CD4-positive, alpha-beta T cell treated with Interleukin-6 at 100 ng/mL for 8 hours (primary cell): ENCODE measurements at places on chromosomes 5 and 9.

- DNase-seq, result no peak
These were observed 374.8 kb downstream of the KIAA0825 start for GRCh38 chr5:94243612-94244011.

- DNase-seq, result no peak
These were observed 3.9 kb downstream of the AMACR start for GRCh38 chr5:34003941-34004340.

DNA sequence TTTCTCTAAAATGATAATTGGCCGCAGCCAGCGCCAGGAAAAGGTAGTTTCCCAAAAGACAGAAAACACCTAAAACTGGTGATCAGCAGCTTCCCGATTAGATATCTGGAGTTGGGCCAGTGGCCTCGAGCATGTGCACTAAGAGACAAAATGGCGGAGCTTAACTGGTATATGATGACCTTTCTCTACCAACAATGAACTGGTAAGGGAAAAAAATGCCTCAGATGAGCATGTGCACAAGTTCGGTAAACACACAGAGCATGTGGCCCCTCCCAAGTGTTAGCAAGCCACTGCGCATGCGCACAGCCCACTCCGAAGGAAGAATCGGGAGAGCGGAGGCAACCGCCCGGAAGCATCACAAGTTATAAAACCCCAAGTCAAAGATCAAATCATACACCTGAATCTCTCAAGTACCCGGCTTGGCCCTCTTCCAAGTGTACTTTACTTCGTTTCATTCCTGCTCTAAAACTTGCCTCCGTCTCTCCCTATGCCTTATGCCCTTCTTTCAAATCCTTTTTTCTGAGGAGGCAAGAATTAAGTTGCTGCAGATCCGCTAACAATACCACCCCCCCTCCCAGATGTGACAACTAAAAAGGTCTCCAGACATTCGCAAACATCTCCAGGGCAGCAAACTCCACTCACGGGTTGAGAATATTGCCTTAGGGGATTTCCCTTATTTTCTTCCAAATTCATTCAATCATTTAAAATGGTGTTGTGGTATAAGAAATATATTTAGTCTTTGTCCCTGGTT is 15.0 kb upstream of the PTBP3 start:
- DNase-seq, result peak; percentile 78

DNA sequence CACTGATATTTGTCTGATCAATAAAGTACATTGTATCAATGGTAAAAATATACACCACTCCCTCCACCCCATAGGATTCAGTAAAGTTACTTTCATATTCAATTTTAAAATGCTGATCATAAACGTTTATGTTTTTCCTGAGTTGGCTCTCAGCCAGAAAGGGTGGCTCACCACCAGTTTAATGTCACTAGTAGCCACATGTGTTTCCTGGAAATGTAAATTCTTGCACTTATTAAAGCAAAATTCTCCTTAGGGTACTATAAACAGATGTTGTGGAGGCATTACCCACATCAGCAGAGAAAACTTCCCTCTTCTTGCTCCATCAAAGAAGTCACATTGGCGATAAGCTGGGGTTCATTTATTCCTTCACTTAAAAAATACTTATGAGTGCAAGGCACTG is 210.3 kb downstream of the SREK1 start:
- DNase-seq, result no peak

DNA sequence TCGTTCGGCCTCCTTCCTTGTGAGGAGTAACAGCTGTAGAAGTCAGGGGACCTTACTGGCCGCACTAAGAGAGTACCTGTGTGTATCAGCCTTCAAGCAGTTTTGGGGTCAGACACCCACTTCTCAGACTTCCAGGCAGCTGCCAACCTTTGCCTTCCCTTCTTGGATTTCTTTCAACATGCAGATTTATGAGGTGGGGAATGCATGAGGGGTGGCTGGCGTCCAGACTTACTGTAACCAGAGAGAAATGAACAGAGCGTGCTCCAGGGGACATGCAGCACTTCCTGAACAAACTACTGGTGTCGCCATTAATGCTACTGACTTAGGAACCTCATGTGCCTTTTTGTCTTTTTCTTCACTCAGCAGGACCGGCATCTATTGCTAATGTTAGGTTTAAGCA is 46.7 kb downstream of the INSYN2B start:
- no peak for DNase-seq

- DNase-seq, result no peak
These were observed 103.2 kb upstream of the SPATA31D4 start for GRCh38 chr9:81824802-81825730.

DNA sequence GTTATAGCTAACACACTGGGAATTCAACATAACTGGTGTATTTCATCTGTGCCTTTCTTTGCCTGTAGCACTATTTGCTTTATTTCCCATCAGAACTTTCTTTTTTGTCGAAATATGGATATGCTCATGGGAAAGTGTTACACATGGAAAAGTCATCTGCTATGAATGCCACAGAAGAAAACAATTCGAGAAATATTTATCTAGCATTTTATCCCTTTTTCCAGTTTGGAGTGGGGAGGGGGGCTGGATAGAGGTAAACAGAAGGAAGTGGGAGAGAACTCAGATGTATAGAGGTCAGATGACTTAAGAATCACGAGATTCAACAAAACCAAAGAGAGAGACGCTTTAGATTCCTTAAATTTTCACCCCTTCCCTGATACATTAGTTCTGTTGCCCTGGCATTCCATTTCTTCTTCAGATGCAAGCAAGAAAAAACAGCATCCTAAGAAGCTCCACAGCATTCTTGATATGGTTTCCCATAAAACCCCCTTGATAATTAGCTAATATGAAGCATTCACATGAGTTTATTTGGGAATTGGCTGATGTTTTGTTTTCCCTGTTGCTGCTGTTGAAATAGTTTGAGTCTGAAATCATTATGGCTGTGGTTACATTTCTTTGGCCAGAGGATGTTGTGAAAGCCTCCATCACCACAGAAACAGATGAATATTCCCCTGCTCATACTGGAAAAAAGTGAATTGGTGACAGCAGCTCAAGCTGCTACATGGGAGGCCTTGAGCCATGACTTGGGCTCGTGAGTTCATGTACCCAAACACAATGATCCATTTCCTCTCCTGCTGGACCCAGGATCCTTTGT is 335.8 kb upstream of the DAB2 start:
- DNase-seq, result no peak

GRCh38 chr5:87850843-87851242 is 417.8 kb downstream of the TMEM161B start:
- no peak for DNase-seq

DNA sequence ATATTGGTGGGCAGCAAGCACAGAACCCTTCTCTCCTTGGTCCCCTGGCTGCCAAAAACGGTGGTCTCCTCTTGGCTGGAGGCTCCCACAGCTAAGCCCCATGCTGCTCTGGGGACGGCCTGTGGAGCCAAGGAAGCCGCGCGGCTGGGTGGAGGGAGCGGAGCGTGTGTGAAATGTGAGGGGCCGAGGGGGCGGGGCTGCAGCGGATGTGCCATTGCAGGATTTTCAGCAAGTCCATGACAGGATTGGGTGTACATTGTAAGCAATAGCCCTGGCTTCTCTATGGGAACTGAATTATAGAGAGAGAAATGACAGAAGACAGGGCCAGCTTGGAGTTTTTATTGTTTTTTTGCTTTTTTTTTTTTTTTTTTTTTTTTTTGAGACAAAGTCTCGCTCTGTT is 336.5 kb downstream of the DIRAS2 start:
- no peak for DNase-seq

- no peak for DNase-seq
These were observed 2195.7 kb upstream of the C9orf72 start for GRCh38 chr9:29769019-29769418.

DNA sequence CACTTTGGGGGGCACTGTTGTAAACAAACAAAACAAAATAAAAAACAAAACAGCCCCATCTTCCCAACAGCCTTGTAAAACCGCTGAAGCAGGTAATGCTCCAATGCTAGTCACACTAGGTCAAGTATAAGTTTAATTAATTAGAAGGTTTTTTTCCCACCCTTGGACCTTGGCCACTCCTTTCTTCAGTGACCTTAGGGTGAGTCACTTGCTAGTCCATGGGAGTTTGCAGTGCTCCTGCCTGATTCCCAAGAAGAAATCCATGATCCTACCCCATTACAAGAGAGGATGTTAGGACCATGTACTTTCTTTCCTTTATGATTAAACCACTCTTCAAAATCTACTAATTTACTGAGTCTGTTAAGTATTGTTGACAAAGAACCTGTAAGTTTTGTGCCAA is 192.2 kb upstream of the CDKN2B start:
- DNase-seq, result no peak

DNA sequence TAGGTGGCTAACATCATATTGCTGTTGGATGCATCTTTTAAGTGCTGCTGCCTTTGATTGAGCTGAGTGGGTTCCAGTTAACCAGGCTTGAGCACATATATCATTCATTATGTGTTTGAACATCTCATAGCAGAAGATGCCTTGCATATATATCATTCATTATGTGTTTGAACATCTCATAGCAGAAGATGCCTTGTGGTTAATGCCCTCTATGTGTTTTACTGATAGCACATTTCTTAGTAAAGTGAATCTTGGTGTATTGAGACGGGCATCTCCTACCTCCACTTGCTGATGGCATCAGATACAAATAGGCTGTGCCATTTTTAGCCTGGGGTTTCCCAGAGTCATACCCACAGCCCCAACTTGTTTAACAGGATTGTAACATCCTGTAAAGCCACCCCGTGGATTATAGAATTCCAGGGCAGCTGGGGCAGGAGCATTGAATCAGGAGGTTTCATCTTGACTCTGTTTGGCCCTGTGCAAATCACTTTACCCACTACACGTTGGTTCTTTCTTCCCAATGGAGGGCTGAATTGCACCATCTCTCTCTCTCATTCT is 26.5 kb downstream of the MTAP start:
- no peak for DNase-seq

- DNase-seq, result no peak
These were observed 246.8 kb upstream of the IRX1 start for GRCh38 chr5:3348576-3349535.

- peak; percentile 37 for DNase-seq
These were observed 13.4 kb upstream of the TNIP1 start for GRCh38 chr5:151094030-151094851.

DNA sequence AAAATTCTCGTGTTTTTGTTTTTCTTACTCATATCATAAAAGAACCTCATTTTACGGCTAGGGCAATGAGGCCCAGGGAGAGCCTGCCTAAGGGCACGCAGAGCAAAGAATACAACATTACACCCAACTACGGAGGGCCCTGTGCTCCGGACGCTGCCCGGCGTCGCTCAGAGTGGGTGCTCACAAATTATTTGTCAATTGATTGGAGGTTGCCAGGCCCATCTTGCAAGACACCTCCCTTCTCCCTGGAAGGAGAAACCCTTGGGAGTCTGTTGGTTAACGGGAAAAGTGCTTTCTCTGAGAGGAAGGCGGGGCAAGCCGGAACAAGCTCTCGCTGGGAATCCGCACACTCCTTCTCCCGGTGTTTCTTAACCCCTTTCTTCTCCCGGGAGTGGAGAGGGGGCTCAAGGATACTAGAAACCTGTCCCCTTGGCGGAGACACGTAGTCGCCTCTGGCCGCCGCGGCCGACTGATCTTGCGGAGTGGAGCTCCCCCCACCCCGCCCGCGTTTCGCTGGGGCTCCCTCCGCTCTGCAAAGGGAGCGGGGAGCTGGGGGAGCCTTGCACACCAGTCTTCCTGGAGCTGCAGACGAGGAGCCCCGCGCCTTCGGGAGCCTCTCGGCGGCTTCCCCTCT is 599.3 kb upstream of the SGCD start:
- DNase-seq, result no peak

- DNase-seq, result no peak
These were observed 234.8 kb downstream of the AUH start for GRCh38 chr9:91126761-91127445.

GRCh38 chr9:129027685-129028191 is 393 bp downstream of the SH3GLB2 start:
- DNase-seq, result peak; percentile 74

- DNase-seq, result no peak
These were observed 61.8 kb upstream of the BARHL1 start for GRCh38 chr9:132520612-132521011.

DNA sequence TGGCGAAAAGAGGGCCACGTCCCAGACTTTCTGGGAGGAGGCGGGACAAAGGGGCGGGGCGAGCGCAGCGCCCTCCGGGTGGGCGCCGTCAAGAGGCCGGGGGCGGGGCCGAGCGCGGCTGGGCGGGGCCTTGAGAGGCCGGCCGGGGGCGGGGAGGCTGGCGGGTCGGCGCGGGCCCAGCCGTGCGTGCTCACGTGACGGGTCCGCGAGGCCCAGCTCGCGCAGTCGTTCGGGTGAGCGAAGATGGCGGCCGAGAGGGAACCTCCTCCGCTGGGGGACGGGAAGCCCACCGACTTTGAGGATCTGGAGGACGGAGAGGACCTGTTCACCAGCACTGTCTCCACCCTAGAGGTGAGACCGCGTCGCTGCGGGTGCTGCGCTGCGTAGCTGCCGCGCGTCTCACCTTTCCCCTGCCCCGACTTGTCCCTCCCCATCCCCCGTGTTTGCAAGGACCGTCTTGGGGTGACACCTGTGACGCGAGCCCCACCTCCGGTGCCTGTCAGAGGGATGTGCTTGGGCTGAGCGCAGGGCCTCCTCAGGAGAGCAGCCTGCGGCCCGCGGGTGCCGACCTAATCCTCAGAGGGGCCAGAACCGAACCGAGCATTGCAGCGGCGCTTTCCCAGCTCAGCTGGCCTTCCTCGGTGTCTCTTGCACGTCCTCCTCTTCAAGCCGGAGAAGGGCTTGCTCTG is at the start of gene SNX2:
Gene SNX2 (plus strand): TSS at position 220 of the 689 bp plus-strand sequence. CDS start 24 bp downstream, at position 244.
- peak; percentile 84 for DNase-seq

GRCh38 chr9:35910613-35911359 is 1.5 kb downstream of the SPAAR start:
- DNase-seq, result peak; percentile 56

- no peak for DNase-seq
These were observed at the start of gene GOLM1 for GRCh38 chr9:86098824-86099700. TSS of gene GOLM1 (minus strand) at chr9:86099558. CDS start at chr9:86079320, 20,238 bp downstream.

DNA sequence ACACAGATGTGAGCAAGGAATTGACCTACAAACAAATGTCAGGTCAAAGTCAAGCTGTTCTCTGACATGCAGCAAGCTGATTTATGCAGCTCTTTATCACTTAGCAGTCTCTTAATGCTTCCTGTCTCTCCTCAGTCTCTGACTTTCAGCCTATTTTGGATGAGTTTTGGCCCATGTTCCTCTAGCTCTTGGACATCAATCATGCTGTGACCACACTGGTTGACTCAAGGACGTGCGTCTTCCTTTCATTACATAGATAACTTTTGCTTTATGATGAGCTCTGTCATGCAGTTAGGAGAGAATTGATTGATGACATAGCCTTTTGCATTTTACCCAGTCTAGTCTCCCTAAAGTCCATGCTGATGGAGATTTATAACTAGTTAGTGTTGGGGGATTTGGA is 9.4 kb upstream of the REEP5 start:
- DNase-seq, result no peak

- DNase-seq, result no peak
These were observed 92.1 kb upstream of the FSD1L start for GRCh38 chr9:105355781-105356180.

GRCh38 chr5:175548626-175549311 is 70.4 kb downstream of the SFXN1 start:
- no peak for DNase-seq
